T-helper 2 cell (primary cell): ENCODE measurements at places on chromosomes 1 and 21.

DNA sequence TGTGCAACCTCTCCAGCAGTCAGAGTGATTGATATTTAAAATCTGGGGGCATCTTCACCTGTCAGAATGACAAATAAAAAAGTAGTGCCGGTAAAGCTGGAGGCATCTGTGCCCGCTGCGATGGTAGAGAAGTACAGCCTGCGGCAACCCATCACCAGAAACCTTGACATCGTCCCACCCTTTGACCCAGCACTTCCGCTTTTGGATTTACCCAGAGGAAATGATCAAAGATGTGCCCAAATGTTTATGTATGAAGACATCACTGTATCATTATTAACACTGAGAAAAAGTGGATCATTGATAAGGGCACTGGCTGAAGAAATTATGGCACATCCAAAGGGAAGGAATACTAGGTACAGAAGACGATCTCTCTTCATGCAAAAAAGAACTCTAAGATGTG lies 96.0 kb downstream of the PGBD5 start:
- no peak for DNase-seq

DNA sequence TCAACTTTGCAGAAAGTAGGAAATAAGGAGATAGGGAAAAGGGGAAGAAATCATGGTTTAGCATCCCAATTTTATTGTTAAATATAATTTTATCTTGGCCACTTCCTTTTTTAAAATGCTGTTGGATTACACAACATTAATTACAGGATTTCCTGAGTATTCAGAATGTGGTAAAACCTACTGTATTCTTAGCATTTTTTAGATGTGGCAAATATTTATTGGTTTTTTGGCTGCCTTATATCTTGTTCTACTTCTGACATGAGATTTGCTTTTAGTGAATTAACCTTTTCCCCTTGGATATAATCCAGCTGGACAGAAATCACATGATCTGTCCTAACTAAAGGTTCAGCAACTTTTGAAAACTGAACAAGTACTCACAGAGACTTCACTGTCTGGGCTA lies 104.9 kb downstream of the PTGS2 start:
- DNase-seq = no peak

GRCh38 chr1:111271464-111271801 lies 19.2 kb upstream of the CHIA start:
- no peak for DNase-seq

DNA sequence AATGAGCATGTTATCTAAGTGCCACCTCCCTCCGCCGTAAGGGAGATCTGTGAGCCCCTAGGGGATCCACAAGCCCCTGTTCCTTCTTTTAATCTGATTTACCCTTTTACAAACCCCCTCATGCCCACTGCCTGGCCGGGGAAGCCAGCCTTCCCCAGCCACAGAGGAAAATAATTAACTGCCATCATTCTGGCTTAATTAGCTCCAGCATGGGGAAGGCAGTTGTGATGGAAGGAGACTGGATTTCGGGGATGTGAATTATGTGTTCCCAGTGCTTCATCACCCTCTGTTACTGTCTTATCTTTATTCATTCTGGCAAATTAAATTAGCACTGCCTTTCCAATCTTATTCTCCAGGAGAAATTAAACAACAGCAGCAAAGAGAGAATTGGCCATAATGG lies 135.8 kb downstream of the PTPRU start:
- no peak for DNase-seq

DNA sequence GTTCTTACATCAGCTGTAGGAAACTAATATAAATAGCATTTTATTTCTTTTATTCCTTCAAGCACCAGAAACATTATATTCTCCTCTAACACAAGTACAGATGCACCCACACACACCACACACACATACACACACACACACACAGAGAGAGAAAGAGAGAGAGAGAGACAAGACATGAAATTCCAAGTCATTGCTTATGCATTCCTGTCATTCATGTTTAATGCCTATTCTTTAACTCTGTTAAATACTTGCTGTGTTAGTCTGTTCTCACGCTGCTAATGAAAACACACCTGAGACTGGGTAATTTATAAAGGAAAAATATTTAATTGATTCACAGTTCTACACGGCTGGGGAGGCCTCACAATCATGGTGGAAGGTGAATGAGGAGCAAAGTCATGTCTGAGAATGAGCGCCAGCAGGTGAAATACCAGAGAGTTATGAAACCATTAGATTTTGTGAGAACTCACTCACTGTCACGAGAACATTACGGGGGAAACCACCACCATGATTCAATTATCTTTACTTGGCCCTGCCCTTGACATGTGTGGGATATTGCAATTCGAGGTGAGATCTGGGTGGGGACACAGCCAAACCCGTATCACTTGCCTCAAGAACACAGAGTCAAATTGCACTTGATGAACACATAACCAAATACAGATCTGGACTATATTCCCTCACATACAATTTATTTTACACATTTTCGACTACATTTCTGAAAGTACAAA lies 1058.1 kb upstream of the TMPRSS15 start:
- DNase-seq = no peak

DNA sequence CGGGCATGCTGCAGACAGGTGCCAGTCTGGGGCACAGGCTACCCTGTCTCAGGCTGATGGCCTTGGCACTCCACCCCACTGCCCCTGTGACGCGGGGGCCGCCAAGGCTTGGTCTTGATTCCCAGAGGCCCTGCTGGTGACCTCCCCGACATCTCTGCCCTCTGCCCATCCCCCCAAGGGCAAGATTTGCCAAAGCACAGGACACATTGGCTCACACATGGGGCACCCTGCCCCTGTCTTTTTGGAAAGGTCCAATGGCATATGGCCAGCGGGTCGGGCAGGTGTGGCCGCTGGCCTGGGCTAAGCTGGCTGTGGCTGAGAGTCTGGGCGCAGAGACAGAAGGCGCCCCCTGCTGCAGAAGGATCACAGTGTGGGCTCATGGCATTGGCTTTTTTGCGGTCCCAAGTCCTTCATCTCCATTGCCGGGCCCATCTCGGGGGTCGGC lies 4.6 kb downstream of the MIB2 start:
- no peak for DNase-seq

GRCh38 chr1:116455509-116455908 lies 82.5 kb downstream of the ATP1A1 start:
- DNase-seq = no peak

DNA sequence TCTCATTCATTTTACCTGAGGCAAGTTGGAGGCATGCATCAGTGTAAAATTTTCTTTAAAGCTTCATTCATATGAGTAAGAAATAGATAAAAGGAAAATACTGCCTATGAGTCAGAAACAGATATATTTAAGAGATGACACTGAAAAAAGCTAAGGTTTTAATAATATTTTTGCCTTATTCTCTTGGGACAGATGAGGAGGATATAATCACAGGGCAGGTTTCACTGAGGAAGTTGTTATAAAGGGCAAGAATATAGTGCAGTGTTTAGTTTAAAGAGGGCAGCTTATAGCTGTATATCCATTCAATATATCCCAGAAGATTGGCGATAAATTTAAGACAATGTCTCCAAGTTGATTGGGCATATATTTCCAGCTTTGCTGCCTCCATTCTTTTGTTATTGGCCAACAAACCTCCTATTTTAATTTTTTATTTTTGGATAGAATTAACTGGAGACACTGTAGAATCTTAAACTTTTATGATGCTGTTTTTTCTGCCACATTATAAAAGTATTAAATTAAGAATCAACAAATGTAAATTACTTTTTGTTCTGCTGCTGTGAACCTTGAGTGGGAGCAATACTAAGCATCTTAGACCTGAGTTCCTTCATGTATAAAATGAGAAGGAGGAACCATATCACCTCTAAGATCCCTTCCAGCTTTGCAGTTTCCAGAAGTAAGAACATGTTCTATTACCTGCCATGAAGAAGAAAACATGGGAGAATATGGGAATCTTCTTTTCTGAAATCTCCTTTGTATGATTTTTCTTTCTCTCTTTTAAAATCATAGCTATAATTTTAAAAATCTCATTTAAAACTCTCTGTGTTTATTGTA lies 171.6 kb downstream of the S1PR1 start:
- no peak for DNase-seq

DNA sequence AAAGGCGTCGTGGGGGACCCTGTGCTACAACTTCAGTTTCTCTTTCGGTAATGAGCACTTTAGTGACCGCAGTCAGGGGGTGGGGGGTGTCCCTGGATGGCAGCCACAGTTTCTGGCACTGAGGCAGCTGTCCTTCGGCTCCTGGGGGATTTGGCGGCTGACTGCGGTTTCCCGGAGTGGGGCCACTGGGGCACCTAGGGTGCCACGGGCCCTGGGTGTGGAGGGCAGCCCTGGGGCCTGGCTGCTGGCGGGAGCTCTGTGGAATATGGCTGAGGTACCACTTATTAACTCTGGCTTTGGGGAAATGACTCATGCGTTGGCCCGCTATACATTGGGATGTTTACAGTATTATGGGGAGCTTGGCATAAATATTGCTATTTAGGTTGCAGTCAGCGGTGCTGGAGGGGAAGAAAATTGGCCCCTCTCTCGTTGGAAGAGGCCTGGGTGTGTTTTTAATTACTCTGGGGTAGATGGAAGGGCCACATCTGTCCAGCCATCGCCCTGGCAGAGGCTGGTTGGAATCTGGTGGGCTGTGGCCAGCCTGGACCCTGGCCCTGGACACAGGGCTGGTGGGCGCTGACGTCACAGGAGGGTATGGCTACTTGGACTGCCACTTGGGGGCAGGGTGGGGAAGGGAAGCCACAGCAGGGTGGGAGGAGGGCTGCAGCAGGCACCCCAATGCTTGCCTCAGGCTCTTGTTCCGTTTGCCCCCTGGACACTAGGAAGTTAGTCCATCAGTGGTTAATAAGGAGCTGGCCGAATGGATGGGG lies 2.0 kb downstream of the EPHB2 start:
- no peak for DNase-seq

GRCh38 chr1:94560333-94560732 lies 18.8 kb upstream of the F3 start:
- DNase-seq = no peak

GRCh38 chr1:42806593-42806992 lies 10.3 kb upstream of the ERMAP start:
- DNase-seq = no peak

- no peak for DNase-seq
Observed at GRCh38 chr21:44762221-44763049, 39.2 kb downstream of the UBE2G2 start.

DNA sequence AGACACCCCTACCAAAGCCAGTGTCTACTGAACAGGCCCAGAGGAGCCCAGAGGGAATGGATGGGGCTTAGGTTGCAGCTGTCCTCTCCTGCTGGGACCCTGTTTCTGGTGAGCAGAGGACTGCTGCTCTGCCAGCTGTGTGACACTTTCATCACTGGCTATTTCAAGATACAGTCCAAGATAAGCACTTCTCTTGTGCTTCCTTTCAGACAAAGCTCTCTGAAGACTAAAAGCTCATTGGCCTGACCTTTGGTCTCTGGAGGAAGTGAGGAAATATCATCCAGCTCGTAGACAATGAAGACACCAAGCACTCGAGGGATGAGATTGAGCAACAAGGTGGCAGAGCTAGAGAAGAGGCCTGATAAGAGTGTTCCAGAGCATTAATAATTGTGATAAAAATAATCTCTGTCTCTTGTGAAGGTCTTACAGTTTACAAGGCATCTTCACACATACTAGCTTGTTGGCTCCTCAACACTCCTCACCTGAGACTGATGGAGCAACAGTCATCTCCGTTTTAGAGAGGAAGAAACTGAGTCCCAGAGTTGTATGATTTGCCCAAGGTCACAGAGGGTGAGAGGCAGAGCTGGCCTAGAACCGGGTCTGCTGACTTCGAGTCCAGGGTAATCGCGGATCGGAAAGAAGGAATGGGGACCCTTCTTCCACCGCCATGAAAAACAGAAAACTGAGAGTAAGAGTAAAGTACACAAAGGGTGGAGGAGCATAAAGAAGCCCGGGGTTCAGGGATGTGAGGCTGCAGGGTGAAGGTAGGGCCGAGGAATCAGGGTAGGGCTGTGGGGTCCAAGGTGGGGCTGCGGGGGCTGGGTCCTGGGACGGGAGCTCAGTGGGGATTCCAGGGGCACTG lies 666 bp downstream of the PAFAH2 start:
- peak; percentile 71 for DNase-seq

DNA sequence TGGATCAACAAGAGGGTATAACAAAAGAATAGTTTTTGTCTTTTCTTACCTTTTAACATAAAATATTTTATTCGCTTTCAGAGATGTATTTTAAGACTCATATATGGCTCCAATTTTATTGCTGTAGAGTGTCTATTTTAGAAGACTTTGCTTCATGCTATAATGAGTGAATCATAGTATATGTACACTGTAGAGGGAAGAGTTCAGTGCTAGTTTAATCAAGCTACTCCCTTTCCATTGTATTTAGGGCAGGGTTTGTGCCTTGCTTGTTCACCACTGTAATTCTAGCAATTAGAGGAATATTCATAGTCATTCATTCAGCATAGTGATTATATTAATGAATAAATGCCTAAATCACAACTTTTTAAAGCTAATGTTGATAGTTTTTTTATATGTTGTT lies 78.8 kb downstream of the CEP350 start:
- no peak for DNase-seq

DNA sequence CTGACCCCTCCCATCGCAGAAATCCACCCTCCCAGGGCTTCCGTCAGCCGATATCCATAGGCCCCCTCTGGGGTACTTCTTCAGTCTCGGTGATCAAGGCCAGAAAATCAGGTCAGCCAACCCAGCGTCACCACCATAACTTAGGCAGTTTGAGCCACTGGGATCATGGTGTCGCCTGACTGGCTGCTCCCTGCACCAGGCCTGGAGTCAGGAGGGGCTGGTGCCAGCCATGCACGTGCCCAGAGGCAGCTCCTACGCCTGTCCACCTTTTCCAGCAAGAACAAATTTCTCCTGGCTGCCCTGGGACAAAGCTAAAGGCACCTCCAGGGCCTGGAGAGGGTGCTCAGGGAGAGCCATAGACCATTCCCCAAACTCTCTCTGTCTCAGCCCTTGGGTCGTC lies 4.8 kb upstream of the CTRC start:
- DNase-seq = no peak

DNA sequence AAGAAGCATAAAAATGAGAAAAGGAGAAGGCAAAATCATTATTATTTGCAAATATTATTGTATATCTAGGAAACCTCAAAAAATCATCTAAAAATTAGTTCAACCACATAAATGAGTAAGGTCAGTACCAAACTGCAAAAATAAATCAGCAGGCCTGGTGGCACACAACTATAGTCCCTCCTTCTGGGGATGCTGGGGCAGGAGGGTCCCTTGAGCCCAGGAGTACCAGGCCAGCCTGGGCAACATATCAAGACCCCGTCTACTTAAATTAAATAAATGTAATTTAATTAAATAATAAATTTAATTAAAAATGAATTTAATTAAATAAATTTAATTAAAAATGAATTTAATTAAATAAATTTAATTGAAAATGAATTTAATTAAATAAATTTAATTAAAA lies 40.3 kb upstream of the TRIM67 start:
- DNase-seq = no peak

DNA sequence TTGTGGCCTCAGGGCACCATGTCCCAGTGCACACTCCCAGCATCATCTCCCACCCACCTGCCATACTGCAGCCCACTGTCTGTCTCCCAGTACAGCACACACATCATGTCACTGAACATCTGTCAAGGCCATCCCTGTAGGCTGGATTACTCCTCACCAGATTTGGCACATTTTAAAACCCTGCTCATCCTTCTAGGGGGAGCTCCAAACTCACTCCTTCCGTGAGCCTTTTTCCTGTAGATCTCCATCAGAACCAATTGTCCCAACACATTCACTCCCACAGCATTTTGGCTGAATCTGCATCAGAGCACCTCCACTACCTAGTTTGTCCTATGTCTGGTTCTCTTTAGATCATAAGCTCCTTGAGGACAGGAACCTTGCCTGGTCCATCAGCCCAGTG lies 58.6 kb upstream of the GRIK3 start:
- no peak for DNase-seq
